ENCODE measurements at places on chromosomes 12 and 14.

GRCh38 chr14:46344327-46344937 lies 307.1 kb downstream of the RPL10L start:
- no peak for DNase-seq

- DNase-seq = no peak
These were observed 41.9 kb downstream of the SLC6A12 start for GRCh38 chr12:171743-172676.

GRCh38 chr14:24630087-24630871 lies 3.7 kb downstream of the GZMB start:
- no peak for DNase-seq

DNA sequence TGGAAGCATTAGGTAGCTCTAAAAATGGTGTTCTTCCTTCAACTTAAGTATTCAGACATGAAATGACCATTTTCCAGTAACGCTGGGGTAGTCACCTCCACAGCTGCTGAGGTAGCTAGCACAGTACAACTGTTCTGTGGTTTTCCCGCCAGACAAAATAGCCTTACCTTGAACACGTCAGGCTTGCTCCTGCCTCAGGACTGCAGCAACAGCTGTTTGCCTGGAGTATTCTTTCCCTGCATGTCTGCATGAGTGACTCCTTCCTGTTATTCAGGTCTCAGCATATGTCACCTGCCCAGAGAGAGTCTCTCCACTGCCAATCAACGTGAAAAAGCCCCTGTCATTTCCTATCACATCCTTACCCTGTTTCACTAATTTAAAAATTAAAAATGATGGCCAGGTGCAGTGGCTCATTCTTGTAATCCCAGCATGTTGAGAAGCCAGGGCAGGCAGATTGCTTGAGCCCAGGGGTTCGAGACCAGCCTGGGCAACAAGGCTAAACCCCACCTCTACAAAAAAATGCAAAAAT lies 37.9 kb downstream of the WDR89 start:
- no peak for DNase-seq

- DNase-seq = no peak
These were observed 85.3 kb downstream of the LRP6 start for GRCh38 chr12:12181511-12181910.

GRCh38 chr14:30193845-30194501 lies 266.3 kb upstream of the PRKD1 start:
- no peak for DNase-seq

DNA sequence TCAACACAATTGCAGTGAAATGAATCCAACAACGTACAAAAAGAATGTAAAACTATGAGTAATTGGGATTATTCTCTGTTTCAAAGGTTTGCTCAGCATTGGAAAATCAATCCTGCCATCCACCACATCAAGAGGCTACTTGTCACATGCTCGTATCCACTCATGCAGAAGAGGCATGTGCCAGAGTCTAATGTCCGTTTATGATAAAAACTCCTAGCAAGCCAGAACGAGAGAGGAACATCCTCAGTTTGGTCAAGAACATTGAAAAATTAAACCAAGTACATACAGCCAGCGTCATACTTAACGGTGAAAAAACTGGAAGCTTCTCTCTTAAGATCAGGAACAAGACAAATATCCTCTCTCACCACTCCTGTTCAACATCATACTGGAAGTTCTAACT lies 563.9 kb upstream of the TMEM132C start:
- DNase-seq = no peak

- DNase-seq = no peak
These were observed 18.0 kb downstream of the OR10P1 start for GRCh38 chr12:55654511-55655214.

- no peak for DNase-seq
These were observed 28.7 kb downstream of the CLIP1 start for GRCh38 chr12:122393817-122394216.

GRCh38 chr12:93164103-93164880 lies 213.4 kb upstream of the NUDT4 start:
- no peak for DNase-seq

- DNase-seq = peak; percentile 45
These were observed 161.0 kb downstream of the SLC38A4 start for GRCh38 chr12:46664761-46665287.

GRCh38 chr12:59828521-59828920 lies 232.7 kb downstream of the SLC16A7 start:
- no peak for DNase-seq

DNA sequence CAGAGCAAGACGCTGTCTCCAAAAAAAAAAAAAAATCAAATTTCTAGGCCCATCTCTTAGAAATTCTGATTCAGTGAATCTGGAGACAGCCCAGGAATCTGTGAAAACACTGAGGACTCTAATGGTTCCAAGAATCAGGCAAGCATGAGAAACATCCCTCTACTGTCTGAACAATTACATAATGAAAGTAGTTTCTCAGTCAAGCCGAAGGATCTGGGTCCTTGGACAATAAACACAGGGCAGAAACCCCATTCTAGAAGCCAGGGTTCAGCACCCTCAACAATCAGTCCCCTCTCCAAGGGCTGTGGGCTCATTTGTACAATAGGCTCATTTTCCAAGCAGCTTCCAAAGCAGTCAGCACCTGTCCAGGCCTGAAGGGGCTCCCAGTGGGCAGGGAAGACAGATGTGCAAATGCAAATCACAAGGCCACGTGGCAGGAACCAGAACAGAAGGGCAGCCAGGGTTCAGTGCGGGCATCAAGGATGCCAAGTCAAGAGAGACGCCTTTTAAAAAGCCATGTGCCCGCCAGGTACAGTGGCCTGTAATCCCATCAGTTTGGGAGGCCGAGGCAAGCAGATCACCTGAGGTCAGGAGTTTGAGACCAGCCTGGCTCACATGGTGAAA lies 96.1 kb downstream of the KSR2 start:
- DNase-seq = no peak

DNA sequence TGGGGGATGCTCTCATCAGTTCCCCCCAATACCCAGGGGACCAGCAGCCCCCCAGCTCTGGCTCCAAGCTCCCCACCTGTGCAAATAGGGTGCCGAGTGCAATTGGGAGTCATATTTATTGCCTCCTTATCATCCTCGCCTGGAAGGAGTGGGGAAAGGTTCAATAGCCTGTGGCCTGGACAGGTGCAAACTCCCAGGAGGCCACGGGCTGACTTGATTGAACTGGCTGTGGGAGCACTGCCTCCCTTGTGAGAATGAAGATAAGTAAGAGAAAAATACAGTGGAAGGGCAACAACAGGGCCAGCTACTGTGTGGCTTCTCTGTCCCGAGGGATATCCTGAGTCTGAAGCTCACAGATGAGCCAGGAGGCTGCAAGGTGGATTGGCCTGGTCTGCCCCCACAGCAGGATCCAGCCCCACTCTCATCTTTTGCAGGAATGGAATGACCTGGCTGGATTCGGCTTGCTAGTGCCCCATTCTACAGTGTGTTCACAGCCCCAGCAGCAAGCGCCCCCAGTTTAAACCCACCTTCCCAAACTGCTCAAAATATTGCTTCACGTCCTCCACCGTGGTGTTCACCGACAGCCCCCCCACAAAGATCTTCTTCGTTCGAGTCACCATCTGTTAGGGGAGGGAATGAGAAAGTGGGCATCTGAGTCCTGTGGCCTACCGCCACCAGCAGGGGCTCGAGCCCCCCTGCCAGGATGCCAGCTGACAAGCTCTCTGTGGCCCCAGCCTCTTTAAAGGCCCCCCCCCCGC lies 6.3 kb downstream of the MSI1 start:
- peak; percentile 38 for DNase-seq

- no peak for DNase-seq
These were observed 4.4 kb upstream of the CSRNP2 start for GRCh38 chr12:51087818-51088217.

- DNase-seq = no peak
These were observed 136.0 kb downstream of the LMNTD1 start for GRCh38 chr12:25417071-25417470.

GRCh38 chr14:30757082-30757481 lies 117.3 kb upstream of the COCH start:
- no peak for DNase-seq

- DNase-seq = no peak
These were observed 156.3 kb downstream of the PELI2 start for GRCh38 chr14:56274556-56274955.

DNA sequence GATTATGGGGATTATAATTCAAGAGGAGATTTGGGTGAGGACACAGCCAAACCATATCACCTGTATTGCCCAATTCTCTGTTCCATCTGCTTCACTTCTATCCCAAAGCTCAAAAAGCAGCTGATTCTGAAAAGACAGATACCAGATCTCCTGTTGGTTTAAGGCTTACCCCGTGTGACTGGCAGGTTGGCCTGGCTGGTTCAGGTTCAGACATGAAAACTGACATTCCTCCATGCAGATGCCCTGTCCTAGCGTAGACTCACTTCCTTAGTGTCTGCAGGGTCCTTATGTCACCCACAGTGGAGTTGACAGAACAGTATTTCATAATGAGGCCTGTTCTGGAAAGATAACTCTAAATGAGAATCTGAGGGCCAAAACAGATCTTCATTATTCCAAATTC lies 61.1 kb upstream of the FLRT2 start:
- DNase-seq = no peak

DNA sequence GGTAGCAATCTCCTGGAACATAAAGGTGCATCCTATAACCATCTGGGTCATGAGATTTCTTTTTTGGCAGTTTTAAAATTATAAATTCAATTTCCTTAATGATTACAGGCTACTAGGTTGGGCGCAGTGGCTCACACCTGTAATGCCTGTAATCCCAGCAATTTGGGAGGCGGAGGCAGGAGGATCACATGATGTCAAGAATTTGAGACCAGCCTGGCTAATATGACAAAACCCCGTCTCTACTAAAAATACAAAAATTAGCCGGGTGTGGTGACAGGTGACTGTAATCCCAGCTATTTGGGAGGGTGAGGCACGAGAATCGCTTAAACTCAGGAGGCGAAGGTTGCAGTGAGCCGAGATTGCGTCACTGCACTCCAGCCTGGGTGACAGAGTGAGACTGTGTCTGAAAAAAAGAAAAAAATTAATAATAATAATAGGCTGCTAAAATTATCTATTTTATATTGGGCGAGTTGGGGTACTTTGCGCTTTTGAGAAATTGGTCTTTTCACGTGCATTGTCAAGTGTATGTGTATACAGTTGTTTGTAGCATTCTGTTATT lies 17.2 kb upstream of the ARF6 start:
- DNase-seq = no peak

DNA sequence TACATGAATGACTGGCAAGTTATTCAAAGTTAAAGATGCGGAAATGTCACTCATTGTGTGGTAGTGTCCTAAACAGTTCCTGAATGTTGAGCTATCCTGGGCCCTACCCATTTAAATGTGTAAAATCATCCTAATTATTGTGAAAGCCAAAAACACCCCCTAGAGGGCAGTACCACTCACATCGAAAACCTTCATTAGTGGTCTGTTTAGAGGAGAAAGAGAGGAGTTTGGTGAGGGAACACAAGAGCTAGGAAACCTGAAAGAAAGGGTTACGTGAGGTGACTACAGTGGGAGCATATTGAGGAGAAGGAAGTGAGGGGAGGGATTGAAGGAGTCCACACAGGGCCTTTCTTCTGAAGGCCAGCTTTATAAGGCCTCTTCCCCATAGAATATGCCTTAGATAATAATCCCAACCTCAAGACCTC lies 2.5 kb upstream of the TEP1 start:
- DNase-seq = peak; percentile 48

- DNase-seq = no peak
These were observed 9.0 kb downstream of the GALNT6 start for GRCh38 chr12:51382173-51382572.

DNA sequence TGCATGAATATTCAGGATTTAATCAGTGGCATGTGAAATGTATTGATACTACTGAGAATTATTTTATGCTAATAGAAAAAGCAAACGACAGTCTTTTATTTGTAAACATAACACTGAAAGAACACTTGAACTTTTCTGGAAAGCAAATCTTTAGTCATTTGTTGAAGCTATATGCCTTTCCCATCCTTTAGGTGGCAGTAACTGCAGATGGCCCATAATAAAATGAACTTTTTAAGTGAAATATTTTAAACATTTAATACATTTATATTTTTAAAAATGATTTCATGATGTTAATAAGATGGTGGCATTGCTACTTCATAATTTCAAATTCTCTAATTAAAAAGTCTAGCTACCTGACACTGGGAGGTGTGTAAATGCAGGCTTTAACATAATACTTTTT lies 13.9 kb upstream of the KRR1 start:
- DNase-seq = no peak

DNA sequence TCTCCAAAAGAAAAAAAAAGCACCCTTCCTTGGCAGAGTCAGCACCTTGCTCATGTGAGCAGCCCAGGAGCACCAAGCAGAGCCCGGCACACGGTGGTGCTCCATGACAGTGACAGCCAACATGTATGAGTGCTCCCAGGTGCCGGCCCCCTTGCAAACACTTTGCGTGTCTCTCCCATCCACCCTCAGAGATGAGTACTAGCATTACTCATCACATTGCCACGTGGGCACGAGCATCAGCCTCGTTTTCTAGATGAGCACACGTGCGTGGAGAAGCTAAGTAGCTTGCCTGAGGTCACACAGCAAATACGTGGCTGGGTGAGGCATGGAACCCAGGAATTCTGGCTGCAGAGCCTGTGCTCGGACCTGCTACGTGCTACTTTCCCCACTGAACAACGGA lies 177.9 kb upstream of the PRMT8 start:
- no peak for DNase-seq

- DNase-seq = peak; percentile 52
These were observed 5.2 kb upstream of the SLC6A13 start for GRCh38 chr12:267581-268482.

DNA sequence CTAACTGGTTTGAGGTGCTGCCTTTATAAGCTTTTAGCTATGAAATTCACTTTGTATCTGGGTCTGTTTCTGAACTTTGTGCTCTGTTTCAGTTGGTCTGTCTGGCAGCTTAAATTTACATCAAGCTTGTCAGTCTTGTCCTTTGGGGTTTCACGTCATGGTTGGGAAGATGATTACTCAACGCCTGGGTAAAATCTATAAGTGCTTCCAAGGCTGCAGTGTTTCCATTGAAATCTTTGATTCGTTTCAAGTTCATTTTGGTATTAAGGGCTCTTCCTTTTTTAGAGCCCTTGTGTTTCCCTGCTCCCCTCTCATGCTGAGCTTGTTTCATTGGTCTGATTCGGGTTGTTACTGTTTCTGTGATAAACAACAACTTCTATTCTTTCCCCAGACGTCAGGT lies 58.2 kb downstream of the FBXW8 start:
- peak; percentile 18 for DNase-seq

DNA sequence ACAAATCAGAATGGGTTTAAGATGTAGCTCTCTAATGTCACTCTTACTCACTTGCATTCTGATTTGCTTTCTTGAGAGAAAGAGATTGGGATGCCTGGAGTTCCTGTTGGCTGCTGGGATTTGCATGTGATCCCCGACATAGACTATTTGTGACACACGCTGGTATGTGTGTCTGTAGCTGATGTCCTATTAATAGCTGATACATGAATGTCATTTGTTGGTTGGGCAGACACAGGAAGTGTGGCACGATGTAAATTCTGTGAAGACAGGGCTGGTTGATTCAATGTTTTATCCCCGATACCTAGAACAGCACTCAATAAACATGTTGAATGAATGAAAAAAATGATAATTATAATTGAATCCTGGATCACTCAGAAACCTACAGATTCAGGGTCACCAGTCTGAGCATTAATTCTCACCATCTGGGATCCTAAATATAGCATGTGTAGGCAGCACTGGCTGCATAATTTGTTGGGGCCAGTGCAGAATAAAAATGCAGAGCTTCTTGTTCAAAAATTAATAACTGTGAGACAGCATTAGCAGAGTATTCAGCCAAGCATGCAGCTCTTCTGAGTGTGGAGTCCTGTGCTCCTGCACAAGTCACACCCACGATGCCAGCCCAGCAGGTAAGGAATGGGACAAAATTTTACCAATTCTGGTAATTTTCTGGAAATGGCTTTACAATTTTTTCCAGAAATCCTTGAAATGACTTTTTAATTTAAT lies 35.5 kb upstream of the SOCS2 start:
- DNase-seq = peak; percentile 37

- peak; percentile 69 for DNase-seq
These were observed 251.6 kb downstream of the PHLDA1 start for GRCh38 chr12:75779891-75780496.

All from brain (organoid and tissue), 16 donors.